ENCODE measurements at places on chromosomes 3 and 15. TPM values are rescaled to one million over a fixed set of nuclear protein-coding genes. Genes with fewer than 3 reads are reported as not detected.

GRCh38 chr15:58355382-58355971 lies 76.3 kb upstream of the LIPC start:
- DNase-seq: no peak

The MME gene
- total RNA-seq: 3.2 TPM

GRCh38 chr15:58519516-58519915 lies 87.7 kb downstream of the LIPC start:
- DNase-seq: no peak

GRCh38 chr15:68655686-68656437 lies 77.1 kb downstream of the CORO2B start:
- DNase-seq: no peak

The LINGO1 gene
- total RNA-seq: 0.81 TPM

- DNase-seq: no peak
Measured at GRCh38 chr3:152910966-152911365, 76.0 kb downstream of the P2RY1 start.
